RWPE1 (cell line): ENCODE measurements at places on chromosomes 6 and 20.

DNA sequence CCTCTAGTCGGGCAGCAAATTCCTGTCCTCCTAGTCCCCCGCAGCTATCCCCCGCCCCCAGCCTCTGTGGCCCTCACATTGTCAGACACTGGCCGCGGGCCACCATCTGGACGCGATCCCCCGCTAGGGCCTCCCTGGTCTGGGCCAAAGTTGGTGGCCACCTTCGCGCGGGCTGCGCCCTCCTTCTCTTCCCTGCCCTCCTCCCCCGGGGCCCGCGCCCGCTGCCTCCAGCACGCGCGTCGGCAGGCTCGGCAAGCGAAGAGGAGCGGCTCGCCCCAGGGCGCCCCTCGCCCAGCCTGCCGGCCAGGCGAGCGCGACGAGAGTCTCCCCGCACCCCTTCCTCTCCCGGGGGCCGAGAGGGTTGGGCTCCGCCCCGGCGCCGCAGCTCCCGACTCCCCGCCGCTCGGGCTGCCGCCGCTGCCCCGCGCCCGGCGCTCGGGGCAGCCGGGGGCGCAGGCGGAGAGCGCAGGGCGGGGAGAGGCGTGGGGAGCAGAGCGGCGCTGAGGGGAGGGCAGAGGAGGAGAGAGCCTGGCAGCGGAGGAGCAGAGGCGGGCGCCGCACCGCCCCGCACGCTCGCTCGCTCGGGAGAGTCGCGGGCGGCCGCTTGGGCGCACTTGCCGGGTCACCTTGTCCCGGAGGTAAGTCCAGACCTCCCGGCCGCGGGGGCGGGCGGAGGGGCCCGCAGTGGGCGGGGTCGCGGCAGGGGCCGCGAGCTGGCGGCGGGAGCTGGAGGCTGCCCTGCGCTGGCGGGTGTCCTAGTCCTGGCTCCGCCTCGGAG lies at the start of gene SYNDIG1:
Gene SYNDIG1, plus strand, starts transcription at position 514 of the 778 bp plus-strand sequence. CDS start 73,469 bp downstream, outside the sequence.
- no peak for DNase-seq

DNA sequence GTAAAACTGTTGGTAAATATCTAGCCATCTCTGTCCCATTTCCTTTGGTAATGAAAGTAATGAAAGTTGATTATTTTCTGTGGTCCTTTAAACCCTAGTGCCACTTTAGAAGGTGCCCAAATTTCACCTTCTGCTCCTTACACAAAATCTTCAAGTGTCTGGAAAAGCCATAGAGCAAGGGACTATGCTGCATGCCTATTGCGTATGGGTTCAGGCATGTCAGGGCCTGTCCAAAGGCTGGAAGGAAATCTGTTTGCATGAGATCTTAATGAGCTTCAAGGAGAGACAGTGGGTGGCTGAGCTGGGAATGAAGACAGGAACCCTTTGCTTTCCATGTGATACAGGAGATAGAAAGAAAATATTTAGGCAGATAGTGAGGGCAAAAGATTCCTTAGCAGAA lies 66.6 kb upstream of the CCN6 start:
- DNase-seq, result peak; percentile 52

- DNase-seq, result no peak
Measured at GRCh38 chr20:59613861-59614260, 9.5 kb downstream of the PHACTR3 start.

DNA sequence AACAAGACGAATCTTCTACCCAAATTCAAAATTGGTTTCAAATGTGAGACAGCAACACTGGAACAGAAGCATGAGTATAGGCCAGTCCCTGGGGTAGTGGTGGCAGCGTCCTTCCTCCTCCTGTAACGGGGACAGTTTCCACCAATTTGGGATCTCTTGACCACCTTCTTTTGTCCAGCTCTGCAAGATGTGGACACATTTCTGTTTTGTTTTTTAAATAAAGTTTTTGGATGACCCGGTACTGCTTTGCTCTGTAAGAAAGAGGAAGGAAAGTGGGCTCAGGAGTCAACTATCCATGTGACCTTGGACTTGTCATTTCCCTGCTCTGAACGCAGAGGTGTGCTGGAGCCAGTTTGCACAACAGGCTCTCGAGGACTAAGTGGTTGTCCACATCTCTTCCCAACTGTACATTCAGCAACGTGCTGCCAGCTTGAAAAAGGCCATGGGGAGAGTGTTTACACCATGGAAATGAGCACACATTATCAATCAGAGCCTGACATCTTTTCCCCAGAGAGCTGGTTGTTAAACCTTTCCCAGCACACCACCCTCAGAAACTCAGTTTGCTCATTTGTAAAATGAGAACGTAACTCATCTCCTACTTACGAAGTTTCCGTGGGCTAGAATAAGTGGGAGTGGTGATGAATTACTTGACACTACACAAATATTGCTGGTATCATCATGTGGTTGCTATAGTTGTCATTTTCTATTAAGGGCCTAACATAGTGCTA lies 66.5 kb downstream of the ADTRP start:
- DNase-seq, result no peak

- DNase-seq, result no peak
Measured at GRCh38 chr20:1496930-1497329, 5.7 kb upstream of the SIRPB2 start.

- no peak for DNase-seq
Measured at GRCh38 chr6:10424040-10424439, 9.2 kb upstream of the TFAP2A start.

GRCh38 chr6:149454346-149454848 lies 30.4 kb downstream of the ZC3H12D start:
- DNase-seq, result peak; percentile 52

DNA sequence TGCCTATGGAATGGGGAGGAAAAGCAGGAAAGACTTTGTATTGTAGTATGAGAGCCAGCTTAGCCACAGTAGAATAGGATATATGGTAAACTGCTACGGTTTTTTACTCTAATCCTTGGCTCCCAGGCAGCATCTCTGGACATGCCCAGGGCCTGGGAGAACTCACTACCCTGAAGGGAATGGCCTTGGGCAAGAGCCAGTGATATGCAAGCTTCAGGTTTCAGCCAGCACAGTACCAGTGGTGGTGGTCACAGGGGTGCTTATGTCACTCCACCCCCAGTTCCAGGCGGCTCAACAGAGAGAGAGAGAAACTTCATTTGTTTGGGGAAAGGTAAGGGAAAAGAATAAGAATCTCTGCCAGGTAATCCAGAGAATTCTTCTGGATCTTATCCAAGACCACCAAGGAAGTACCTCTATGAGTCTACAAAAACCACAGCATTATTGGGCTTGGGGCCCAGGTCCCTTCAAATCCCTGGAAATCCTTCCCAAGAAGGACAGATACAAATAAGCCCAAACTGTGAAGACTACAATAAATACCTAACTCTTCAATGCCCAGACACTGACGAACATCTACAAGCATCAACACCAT lies 121.2 kb downstream of the THBS2 start:
- DNase-seq, result no peak

- DNase-seq, result no peak
Measured at GRCh38 chr6:16742116-16742515, 19.1 kb downstream of the ATXN1 start.

- no peak for DNase-seq
Measured at GRCh38 chr6:26045928-26046368, 41.3 kb upstream of the HFE start.

GRCh38 chr6:158810155-158811095 lies 8.7 kb downstream of the EZR start:
- DNase-seq, result no peak

GRCh38 chr20:41095110-41095969 lies 42.0 kb upstream of the PLCG1 start:
- peak; percentile 83 for DNase-seq

GRCh38 chr6:72286911-72287311 lies 335.0 kb upstream of the KCNQ5 start:
- DNase-seq, result peak; percentile 5

GRCh38 chr6:127397729-127398630 lies 54.6 kb upstream of the ECHDC1 start:
- DNase-seq, result no peak

GRCh38 chr6:6716998-6717763 lies 128.7 kb downstream of the LY86 start:
- DNase-seq, result no peak

DNA sequence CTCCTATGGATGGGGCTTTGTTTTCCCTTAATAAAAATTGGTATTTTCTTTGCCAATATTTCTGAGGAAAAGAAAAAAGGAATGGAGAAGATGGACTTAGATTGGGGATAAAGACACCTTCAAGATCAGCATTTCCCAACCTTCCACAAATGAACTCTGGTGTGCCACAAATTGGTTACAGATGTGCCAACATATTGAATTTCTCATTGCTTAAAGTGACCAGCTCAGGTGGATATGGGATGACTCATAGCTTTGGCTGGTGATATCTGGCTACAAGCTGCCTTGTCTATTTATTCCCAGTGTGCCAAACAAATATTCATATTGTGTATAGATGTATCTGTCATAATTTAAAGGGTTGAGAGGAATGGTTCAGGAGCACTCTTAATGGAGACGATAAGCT lies 32.5 kb downstream of the THEMIS start:
- no peak for DNase-seq

GRCh38 chr6:168292826-168293225 lies 26.8 kb downstream of the DACT2 start:
- no peak for DNase-seq

- DNase-seq, result no peak
Measured at GRCh38 chr6:49257549-49257948, 205.5 kb downstream of the MMUT start.

GRCh38 chr6:23176883-23177282 lies 607.5 kb downstream of the HDGFL1 start:
- DNase-seq, result no peak
